ENCODE measurements at places on chromosomes 12 and 14.

GRCh38 chr12:123532808-123533649 lies 490 bp downstream of the RILPL1 start:
- DNase-seq, result no peak

GRCh38 chr14:74362361-74362915 lies 14.2 kb downstream of the VRTN start:
- peak; percentile 55 for DNase-seq

GRCh38 chr12:126545411-126545810 lies 1480.2 kb downstream of the AACS start:
- no peak for DNase-seq

DNA sequence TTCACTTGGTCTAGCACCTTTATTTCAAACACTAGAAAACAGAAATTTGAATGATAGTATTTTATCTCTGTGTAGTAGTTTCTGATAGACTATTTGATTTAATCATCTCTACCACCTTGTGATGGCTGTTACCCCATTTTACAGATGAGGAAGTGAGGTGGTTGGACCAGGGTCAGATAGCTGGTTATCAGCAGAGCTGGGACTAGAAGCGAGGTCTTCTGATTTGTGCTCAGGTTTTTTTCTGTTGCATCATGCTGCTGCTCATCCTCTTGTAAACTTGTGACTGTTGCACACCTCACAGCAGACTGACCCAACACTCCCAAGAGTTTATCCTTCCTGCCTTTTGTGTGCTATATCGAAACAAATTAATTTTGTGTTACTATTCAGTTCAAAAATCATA lies 10.1 kb upstream of the MANSC4 start:
- no peak for DNase-seq

DNA sequence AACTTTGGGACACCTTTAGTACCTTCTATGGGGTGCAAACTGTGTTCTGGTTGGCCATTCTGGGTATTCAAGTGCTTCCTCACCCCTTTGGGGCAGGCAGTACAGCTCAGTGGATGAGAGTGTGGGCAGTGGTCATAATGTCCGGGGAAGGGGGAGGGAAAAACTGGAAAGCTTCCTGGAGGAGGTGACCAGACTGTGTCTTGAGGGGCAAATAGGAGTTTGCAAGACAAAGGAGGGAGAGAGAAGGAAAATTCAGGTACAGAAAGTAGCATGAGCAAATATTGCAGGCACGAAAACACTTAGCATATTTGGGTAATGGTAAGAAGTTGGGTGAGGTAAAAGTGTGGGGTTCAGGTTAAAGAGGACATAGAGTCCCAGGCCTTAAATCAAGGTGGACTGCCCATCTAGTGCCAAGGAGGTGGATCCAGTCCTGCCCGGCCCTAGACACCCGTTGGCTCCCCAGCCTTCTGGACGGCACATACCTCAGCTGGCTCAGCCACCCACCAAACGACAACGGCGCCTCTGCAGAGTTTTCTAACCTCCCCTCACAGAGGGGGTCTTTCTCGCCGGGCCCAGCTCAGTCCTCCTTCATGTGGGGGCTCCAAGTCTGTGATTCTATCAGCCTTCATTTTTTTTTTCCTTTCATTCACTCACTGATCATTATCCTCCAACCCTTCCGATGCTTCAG lies 86.4 kb downstream of the DICER1 start:
- no peak for DNase-seq

DNA sequence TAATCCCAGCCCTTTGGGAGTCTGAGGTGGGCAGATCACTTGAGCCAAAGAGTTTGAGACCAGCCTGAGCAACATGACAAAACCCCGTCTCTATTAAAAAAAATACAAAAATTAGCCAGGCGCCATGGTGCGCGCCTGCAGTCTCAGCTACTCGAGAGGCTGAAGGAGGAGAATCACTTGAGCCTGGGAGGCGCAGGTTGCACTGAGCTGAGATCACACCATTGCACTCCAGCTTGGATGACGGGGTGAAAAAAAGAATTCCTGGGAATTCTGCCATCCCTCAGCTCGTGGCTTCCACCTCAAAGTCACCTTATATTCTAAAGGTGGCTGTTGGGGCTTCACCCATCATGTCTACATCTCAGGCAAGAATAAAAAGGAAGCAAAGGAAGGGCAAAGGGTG lies 12.9 kb downstream of the BCL2L14 start:
- no peak for DNase-seq

GRCh38 chr12:115922952-115923564 lies 354.4 kb downstream of the MED13L start:
- no peak for DNase-seq

DNA sequence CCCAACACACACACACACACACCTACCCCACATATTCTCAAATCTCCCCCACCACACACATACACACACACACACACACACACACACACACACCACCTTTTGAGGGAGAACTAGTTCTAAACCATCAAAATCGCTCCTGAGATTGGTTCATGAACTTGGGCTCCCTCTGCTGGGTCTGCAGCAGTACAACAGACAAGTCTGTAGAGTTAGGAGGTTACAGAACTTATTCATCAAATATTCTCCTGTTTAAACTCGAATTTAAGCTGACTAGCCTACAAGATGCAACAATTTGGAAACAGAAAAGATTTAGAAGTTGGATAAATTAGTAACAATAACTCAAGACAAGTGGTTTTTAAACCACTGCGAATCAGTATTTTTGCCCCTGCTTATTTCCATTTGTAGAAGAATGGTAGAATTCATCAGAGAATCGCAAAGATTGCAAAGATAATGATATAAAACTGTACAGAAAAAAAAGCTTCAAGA lies 136.4 kb upstream of the USP15 start:
- DNase-seq, result peak; percentile 16

GRCh38 chr14:100440207-100440631 lies 117.1 kb downstream of the SLC25A47 start:
- no peak for DNase-seq

DNA sequence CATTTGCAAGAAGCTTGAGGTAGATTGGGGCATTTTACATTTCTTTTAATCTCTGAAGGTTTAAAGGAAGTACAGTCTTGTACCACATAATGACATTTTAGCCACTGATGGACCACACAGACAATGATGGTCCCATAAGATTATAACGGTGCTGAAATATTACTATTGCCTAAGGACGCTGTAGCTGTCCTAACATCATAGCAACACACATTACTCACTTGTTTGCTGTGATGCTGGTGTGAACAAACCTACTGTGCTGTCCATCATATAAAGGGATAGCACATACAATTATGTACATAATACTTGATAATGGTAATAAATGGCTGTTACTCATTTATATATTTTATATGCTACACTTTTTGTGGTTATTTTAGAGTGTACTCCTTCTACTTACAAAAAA lies 127.1 kb upstream of the CPNE8 start:
- DNase-seq, result no peak

GRCh38 chr14:61476754-61477410 lies 155.5 kb downstream of the PRKCH start:
- peak; percentile 75 for DNase-seq

DNA sequence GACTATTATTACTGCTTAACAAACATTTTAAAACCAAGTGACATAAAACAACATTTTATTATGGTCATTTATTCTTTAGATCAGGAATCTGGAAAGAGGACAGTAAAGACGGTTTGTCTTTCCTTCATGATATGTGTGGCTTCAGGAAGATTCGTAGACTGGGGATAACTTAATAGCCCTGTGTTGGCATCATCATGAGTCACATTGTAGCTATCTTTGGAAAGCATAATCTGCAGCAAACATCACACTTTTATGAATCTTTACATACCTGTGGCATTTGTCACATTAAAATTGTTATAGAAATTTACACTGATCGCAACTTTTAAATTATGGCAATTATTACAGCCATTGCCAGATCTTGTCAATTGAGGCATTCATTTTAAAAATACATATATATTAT lies 397.1 kb downstream of the NOVA1 start:
- DNase-seq, result no peak

- no peak for DNase-seq
These were observed 14.0 kb upstream of the TESC start for GRCh38 chr12:117113231-117113630.

DNA sequence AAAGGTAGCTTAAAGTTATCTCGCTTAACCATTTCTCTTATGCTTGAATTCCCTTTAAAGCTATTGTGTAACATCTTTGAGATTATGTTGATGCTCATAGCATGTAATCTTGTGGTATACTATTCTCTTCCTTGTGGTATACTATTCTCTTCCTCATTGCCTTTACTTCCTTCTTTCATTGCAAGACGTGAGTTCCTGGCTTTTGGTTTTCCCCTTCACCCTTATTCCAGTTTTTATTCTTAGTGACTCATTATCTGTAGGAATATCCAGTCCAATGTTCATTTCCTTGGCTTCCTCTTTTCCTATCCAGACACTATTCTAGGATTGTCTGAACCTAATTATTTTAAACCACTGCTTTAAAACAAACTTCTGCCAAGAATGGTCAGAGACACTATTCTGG lies 564.0 kb downstream of the CCER1 start:
- no peak for DNase-seq

GRCh38 chr12:114682785-114683708 lies 928 bp downstream of the TBX3 start:
- DNase-seq, result no peak

GRCh38 chr14:55724736-55725135 lies 144.7 kb downstream of the KTN1 start:
- DNase-seq, result no peak

- no peak for DNase-seq
These were observed 128.7 kb downstream of the CPNE8 start for GRCh38 chr12:38776647-38777046.

DNA sequence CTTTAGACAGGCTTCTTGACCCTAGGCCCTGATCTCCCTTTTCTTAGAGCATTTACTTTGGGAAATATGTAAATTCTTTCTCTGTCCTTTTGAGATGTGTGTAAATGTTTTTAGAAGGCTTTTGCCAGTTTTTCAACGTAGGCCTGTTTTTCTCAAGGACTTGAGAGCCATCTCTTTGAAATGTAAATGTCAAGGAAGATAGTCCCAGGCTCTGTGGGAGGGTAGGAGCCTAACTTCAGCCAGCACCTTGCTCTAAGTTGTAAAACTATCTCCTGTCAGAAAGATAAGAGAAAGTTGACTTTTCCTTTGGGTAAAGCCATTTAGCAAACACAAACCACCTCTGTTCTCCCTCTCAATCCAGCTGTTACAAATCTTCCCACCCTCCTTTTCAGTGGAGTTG lies 219.8 kb downstream of the RPS29 start:
- DNase-seq, result no peak

DNA sequence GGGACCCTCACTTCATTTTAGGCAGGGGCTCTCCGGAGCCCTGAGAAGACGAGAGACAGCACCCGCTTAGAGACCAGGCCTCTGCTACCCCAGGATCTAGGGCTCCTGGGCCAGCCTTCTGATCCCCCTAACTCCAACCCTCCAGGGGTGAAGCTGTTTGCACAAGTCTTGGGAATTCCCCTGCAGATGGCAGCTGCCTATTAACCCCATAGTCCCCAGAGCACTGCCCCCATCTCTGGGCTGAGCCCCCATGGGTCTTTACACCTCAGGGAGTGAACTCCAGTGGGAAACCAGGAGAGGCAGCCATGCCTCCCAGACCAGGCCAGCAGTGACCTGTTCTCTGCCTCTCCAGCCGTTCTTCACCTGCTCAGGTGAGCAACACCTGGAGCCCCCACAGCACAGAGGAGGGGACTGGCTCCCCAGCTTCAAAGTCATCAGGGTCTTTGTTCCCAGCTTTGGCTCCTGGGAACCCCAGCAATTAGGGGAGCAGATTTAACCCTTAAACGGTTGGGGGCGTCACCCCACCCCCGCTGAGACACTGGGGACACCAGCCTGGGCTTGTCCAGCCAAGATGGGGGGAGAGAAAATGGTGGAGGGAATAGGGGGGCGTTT lies 2.3 kb downstream of the WNT10B start:
- DNase-seq, result no peak

GRCh38 chr14:64549791-64550620 lies at the start of gene PPP1R36:
PPP1R36 (plus strand) TSS chr14:64549961; CDS start chr14:64549998, 37 bp downstream.
- peak; percentile 17 for DNase-seq

- no peak for DNase-seq
These were observed 283.2 kb downstream of the TTC8 start for GRCh38 chr14:89107626-89108025.

- no peak for DNase-seq
These were observed 2.6 kb upstream of the NOS1 start for GRCh38 chr12:117363953-117364486.

GRCh38 chr12:66665435-66665985 lies 13.4 kb downstream of the GRIP1 start:
- no peak for DNase-seq

GRCh38 chr14:64476438-64476837 lies 11.1 kb downstream of the AKAP5 start:
- DNase-seq, result no peak

DNA sequence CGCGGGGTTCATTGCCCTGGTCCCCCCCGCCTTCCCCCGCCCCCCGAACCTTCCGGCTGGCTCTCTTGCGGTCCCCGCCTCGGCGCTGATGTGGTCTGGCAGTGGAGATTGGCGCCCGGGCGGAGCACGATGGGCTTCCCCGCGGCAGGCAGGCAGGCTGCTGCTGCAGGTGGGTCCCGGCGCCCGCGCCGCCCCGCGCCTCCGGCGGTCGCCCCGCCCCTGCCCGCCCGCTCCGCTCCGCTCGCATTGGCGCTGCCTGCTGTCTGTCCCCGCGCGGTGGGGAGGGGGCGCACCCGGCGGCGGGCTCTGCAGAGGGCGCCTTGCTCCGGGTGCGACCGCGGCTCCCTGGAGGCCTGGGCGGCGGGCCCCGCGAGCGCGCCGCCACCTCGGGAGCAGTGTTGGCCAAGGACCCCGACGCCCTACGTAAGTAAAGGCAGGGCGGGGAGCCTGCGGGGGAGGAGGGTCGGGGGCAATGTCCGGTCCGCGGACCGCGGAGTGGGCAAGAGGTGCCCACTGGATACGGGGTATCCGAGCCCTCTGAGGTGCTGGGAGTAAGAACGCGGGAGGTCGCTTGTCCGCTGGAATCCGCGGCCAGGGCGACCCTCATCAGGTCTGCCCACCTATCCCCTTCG lies at the start of gene AKAP5:
Gene AKAP5, plus strand, starts transcription at position 309 of the 632 bp plus-strand sequence. CDS start 2,896 bp downstream, outside the sequence.
- DNase-seq, result peak; percentile 72

DNA sequence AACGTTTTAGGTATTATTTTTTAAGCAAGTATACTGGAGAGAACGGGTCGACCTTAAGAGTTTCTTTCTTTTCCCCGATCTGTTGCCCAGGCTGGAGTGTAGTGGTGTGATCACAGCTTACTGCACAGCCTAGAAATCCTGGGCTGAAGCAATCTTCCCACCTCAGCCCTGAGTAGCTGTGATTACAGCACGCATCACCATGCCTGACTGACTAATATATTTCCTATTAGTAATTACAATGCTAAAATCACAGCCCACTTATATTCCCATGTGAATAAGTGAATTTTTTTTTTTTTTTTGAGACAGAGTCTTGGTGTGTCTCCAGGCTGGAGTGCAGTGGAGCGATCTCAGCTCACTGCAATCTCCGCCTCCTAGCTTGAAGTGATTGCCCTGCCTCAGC lies 50.4 kb downstream of the DICER1 start:
- no peak for DNase-seq

DNA sequence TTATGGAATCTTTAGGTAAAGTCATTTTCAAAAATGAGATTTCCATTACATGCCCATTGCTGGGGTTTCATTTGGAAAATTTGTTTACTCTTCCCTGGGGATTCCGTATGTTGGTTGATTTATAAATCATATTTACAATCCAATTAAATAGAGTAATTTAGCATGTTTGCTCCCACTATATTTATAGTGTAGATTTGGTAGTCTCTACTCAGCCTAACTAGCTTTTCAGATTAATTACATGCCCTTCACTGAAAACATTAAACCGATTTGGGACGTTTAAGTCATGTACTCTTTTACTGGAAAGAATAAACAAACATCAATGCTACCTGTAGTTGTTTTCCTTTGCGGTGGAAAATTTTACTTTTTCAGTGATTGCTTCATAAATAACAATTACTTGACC lies 10.4 kb downstream of the PAX9 start:
- DNase-seq, result no peak

All from naive thymus-derived CD8-positive, alpha-beta T cell (primary cell).